Mucosa of gallbladder (tissue), 1 donor: ENCODE measurements at places on chromosomes 6 and 20. TPM values are rescaled to one million over a fixed set of nuclear protein-coding genes. Genes with fewer than 3 reads are reported as not detected.

DNA sequence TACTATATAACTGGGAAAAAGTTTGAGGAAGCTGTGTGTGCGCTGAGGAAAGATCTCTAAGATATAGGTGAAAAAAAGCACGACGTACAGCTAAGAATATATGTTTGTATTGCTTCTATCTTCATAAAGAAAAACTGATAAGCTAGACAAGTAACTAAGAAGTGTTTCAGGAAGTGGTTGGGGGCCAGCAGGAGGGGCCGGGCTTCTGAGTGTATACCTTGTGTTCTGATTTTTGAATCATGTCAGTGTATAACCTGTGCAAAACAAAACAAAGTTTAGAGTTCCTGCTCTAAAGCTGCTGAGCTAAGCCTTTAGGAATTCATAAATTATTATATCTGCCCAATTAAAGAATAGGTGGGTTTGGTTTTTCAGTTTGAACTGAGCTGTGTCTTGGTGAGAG, 7.9 kb upstream of the OSER1 start:
- DNase-seq: no peak

- no peak for DNase-seq
Measured at GRCh38 chr6:166206066-166206465, 38.4 kb upstream of the TBXT start.

DNA sequence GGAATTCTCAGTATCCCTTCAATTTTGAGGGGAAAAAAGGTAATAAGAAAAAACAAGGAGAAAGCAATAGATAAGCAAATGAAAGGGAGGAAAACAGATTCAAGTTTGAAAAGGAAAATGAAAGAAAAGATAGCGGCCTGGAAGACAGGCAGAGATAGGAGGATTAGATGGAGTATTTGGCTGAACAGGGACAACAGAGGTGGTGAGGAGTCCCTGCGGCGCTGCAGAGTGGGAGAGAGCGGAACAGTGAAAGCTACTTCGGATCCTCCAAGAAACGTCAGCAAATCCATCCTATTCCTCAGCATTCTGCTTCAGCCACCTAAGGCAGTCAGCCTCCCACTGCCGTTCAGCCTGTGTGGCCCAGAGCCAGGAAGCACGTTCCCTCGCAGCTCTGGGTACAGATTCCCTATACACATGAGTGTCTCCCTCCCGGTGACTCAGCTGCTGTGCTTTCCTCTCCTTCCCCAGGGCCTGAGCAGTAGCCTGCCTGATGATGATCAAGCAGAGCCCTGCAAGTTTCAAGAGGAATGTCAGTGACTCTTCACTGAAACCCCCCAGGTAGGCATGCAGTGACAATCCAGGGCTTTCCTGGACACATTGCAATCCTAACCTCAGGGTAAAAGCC, 43.4 kb upstream of the CDYL start:
- peak; percentile 18 for DNase-seq

The KIAA1755 gene
- total RNA-seq: 7.1 TPM
